ENCODE measurements at places on chromosomes 2 and 18. TPM values are rescaled to one million over a fixed set of nuclear protein-coding genes. Genes with fewer than 3 reads are reported as not detected.

- DNase-seq, result no peak
- H3K4me1 ChIP-seq, result no peaks in the 10 kb centered on the region
- no peak overlapping the region for H3K4me3 ChIP-seq
These were observed 255.4 kb upstream of the CHAC2 start for GRCh38 chr2:53512071-53512826.

DNA sequence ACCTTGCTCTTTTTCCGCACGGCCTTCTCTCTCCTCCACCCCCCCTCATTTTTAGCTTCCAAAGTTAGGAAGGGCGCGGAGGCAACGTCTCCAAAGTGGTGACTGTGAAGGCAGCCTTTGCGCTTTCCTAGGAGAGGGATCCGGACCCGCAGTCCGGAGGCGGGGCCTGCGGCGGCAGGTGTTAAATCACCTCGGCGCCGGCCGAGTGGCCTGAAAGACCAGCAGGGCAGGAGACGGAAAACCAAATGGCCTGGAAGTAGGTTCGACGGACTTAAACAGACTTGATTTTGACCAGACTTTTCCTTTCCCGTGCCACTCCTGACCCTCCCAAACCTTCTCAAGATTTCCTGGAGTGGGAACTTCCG lies 615 bp downstream of the GORASP2 start:
- DNase-seq, result peak; percentile 84
- peaks cover 5% of the 10 kb centered on the region for H3K36me3 ChIP-seq
- H3K27ac ChIP-seq, result peak overlapping the region; percentile 96
- peak overlapping the region; percentile 90 for H3K4me3 ChIP-seq

- H3K4me1 ChIP-seq, result no peaks in the 10 kb centered on the region
- no peak for DNase-seq
- no peak overlapping the region for H3K27ac ChIP-seq
- H3K36me3 ChIP-seq, result no peaks in the 10 kb centered on the region
- H3K4me3 ChIP-seq, result no peak overlapping the region
- H3K27me3 ChIP-seq, result no peaks in the 10 kb centered on the region
These were observed 49.6 kb upstream of the POU3F3 start for GRCh38 chr2:104804148-104804890.

DNA sequence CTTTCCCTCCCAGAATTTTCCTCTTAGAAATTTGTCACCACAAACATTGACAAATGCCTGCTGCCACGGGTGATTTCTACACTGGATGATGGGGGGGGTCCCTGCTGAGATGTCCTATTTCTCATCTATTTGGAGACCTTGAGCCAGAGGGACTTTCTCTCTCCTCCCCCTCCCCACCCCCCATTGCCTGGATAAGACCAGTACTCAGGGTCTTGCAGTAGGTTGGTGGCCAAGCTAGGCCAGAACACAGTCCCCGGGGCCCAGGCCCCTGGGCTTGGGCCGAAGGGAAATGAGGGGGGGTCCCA lies 560 bp upstream of the DUSP2 start:
- no peaks in the 10 kb centered on the region for H3K36me3 ChIP-seq
- H3K27me3 ChIP-seq, result no peaks in the 10 kb centered on the region
- H3K4me3 ChIP-seq, result peak overlapping the region; percentile 63

- H3K27ac ChIP-seq, result peak overlapping the region; percentile 79
- no peak overlapping the region for H3K4me3 ChIP-seq
- no peaks in the 10 kb centered on the region for H3K36me3 ChIP-seq
- H3K4me1 ChIP-seq, result peaks cover 56% of the 10 kb centered on the region
- no peaks in the 10 kb centered on the region for H3K27me3 ChIP-seq
These were observed 91.1 kb downstream of the CABLES1 start for GRCh38 chr18:23226391-23226790.

- no peak overlapping the region for H3K27ac ChIP-seq
- H3K27me3 ChIP-seq, result no peaks in the 10 kb centered on the region
- no peaks in the 10 kb centered on the region for H3K4me1 ChIP-seq
- no peak overlapping the region for H3K4me3 ChIP-seq
- H3K36me3 ChIP-seq, result no peaks in the 10 kb centered on the region
These were observed 106.4 kb downstream of the NDUFA10 start for GRCh38 chr2:239918749-239919148.

DNA sequence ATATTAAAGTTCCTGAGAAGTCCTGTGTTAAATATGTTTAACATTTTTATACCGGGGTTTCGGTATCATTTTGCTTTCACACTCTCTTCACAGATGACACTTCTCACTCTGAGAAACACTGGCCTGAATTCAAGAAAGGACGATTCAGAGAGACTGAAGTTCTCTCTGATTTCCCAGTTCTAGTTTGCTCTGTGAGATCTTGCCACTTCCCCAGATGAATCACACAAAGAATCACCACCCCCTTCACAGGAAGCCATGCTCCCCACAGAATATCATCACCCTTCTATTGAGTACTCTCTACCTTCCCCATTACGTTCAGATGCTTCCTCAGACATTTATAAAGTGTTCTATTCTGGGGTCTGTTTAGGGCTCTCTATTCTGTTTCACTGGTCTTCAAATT lies 16.1 kb upstream of the CD207 start:
- no peaks in the 10 kb centered on the region for H3K27me3 ChIP-seq
- H3K36me3 ChIP-seq, result no peaks in the 10 kb centered on the region
- no peak overlapping the region for H3K27ac ChIP-seq
- no peak overlapping the region for H3K4me3 ChIP-seq
- no peak for DNase-seq

DNA sequence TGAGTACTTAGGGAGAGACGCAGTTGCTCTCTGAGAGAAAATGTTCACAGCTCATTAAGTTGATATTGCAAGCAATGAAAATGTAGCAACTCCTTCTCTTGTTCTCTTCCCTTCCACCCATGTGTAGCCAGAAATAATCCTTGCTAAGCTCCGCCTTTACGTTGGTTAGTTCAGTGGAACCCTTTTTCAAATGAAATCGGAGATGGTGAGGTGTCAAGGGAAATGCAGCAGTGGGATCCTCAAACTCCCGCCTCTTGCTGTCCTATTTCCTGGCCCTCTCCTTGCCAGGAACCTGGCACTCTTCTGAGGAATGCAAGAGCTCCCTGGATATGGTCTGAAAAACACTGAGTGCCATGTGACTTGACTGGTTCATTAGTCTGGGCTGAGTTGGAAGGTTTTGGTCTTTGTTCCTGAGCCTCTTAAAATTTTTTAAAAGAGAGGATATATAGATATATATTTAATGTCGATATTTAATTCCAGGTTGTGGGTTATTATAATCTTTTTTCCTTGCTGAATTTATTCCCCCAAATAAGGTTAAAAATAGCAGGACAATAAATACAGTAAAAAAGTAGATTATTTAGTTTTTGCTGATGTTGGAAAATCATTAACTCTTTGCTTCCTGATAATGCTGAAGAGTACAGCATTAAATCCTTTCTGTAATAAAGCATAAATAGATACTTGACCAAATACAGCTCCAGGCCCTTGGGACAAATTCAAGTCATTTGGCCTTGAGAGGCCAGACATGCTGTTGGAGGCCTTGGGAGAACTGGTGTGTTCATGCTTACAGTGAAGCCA lies 116.2 kb downstream of the EML6 start:
- H3K27me3 ChIP-seq, result no peaks in the 10 kb centered on the region
- no peak overlapping the region for H3K4me3 ChIP-seq
- no peaks in the 10 kb centered on the region for H3K4me1 ChIP-seq
- no peak overlapping the region for H3K27ac ChIP-seq
- no peak for DNase-seq
- H3K36me3 ChIP-seq, result no peaks in the 10 kb centered on the region

GRCh38 chr2:133658020-133658903 lies 90.0 kb upstream of the NCKAP5 start:
- DNase-seq, result no peak
- no peak overlapping the region for H3K27ac ChIP-seq
- H3K4me3 ChIP-seq, result no peak overlapping the region
- no peaks in the 10 kb centered on the region for H3K36me3 ChIP-seq
- no peaks in the 10 kb centered on the region for H3K27me3 ChIP-seq

DNA sequence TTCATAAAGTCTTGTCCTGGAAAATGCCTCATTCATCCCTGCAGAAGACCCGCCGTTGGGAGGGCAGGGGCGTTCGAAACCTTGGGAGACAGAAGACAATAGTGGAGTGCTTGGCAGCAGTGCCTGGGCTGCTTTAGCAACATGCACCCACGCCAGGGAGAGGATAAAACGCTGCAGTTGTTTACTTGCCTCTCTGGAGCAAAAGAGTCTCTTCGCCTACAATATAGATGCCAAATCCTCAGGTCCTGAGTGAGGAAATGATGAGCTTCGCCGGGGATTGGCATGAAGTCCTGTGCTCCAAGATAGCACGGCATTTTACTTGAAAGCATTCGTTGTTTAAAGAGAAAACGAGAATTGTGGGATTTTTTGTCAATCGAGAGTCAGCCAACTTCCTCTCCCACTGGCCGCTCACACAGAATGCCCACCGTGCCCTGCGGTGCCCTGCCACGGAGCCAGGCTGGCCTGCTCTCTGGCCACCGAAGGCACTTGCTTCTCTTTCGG lies 152.5 kb upstream of the POU3F3 start:
- DNase-seq, result no peak
- no peak overlapping the region for H3K27ac ChIP-seq
- no peak overlapping the region for H3K4me3 ChIP-seq
- H3K27me3 ChIP-seq, result peaks cover 4% of the 10 kb centered on the region
- H3K4me1 ChIP-seq, result no peaks in the 10 kb centered on the region

- H3K27ac ChIP-seq, result no peak overlapping the region
- H3K4me3 ChIP-seq, result no peak overlapping the region
- H3K36me3 ChIP-seq, result no peaks in the 10 kb centered on the region
- no peaks in the 10 kb centered on the region for H3K27me3 ChIP-seq
- H3K4me1 ChIP-seq, result peaks cover 15% of the 10 kb centered on the region
These were observed 10.4 kb upstream of the MAP3K2 start for GRCh38 chr2:127398239-127398590.

GRCh38 chr2:18752667-18753422 lies 163.5 kb upstream of the NT5C1B start:
- no peak overlapping the region for H3K4me3 ChIP-seq
- peaks cover 25% of the 10 kb centered on the region for H3K4me1 ChIP-seq

DNA sequence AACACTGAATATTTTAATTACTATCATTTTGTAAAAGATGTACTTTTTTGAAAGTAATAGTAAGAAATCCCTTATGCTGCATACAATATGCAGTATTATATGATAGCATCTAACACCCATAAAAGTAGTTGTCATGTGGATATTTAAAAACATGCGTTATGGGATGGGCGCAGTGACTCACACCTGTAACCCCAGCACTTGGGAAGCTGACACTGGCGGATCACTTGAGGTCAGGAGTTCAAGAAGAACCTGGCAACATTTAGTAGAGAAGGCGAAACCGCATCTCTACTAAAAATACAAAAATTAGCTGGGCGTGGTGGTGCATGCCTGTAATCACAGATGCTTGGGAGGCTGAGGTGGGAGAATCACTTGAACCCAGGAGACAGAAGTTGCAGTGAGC lies 88.9 kb downstream of the FEZ2 start:
- H3K36me3 ChIP-seq, result peaks cover 41% of the 10 kb centered on the region
- H3K4me1 ChIP-seq, result no peaks in the 10 kb centered on the region
- H3K4me3 ChIP-seq, result no peak overlapping the region
- DNase-seq, result no peak
- no peaks in the 10 kb centered on the region for H3K27me3 ChIP-seq

DNA sequence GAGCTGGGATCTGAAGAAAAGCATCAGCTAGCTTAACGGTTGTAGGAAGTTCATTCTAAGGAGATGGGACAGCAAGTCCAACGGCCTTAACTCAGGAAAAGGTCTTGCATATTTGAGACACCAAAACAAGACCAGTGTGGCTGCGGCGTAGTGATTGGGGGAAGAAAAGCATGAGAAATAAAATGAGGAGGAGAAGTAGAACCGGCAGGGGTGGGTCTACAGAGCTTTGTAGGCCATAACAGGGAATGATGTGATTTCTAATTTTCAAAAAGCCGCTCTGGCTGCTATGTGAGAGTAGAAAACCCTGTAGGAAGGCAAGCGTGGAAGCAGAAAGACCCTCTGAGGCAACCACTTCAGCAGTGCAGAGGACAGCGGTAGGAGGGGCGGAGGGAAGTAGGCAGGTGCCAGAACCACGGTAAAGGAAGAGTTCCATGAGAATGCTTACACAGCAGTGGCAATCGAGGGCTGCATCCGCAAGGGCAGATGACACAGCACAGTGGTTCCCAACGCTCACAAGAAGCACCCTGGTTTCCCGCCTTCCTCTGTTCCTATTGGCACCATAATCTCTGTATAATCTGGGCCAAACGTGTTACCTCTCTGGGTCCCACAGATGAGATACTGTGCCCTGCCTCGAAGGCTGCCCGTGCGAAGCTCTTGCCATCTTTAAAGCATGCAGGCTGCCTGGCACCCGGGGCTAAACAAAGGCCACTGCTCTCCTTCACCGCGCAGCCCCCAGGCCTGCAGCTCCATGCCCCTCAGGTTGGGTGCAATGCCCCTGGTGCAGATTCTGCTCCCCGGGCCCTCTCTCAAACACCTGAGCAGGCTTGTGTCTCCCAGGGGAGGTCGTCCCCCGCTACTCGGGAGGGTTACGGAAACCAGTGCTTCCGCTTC lies 795 bp downstream of the ANKRD39 start:
- no peak for DNase-seq
- H3K4me1 ChIP-seq, result peaks cover 62% of the 10 kb centered on the region
- H3K4me3 ChIP-seq, result peak overlapping the region; percentile 79

DNA sequence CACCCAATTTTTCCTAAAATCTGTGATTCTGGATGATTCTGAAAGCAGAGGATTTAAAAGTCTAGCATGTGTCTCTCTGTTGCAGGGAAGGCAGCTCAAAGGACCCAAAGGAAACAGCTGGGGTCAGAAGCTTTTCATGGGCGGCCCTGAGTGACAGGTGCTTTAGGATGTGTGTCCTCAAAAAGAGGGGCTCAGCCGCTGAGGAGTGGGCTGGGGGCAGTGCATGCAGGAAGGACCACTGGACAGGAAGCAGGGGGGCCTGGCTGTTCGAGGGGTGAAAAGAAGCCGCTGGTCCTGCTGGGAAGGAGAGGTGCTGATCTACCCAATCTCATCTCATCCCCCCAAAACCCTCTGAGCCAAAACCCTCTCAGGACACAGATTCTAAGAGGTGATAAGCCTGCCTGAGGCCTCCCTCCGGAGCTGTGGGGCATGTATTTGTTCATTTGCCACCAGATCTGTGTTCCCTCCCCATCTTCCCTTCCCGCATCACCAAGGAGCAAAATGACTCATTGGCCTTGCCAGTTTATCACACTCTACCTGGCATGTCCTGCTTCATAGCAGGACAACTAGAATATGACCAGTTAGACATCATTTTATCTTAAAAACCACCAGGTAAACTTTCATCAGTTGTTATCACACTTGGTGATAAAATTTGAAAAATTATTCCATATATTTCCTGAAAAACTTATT lies 98.8 kb upstream of the MGAT4A start:
- H3K36me3 ChIP-seq, result peaks cover 11% of the 10 kb centered on the region
- no peak overlapping the region for H3K4me3 ChIP-seq
- H3K4me1 ChIP-seq, result peaks cover 34% of the 10 kb centered on the region
- H3K27me3 ChIP-seq, result no peaks in the 10 kb centered on the region

GRCh38 chr2:127637725-127638252 lies 8.2 kb upstream of the GPR17 start:
- peaks cover 18% of the 10 kb centered on the region for H3K4me1 ChIP-seq
- no peak overlapping the region for H3K4me3 ChIP-seq
- no peaks in the 10 kb centered on the region for H3K27me3 ChIP-seq
- peak; percentile 88 for DNase-seq
- H3K36me3 ChIP-seq, result peaks cover 32% of the 10 kb centered on the region
- peak overlapping the region; percentile 1 for H3K27ac ChIP-seq

Gene SPIRE1
- 24.4 TPM for total RNA-seq

Gene CDH2
- total RNA-seq, result 9.2 TPM

Gene SNORC
- total RNA-seq, result 12.8 TPM

Gene ADGRF3
- total RNA-seq, result 0.29 TPM

Measured in stomach (tissue), 19 donors.